NCI-H2029 (cell line): ENCODE measurements at places on chromosomes 7 and 10.
A peak's percentile ranks its signal among the peaks of the same experiment; 100 is the strongest.

- no peak for DNase-seq
These were observed 112.8 kb upstream of the KMT2E start for GRCh38 chr7:104901240-104901619.

GRCh38 chr7:66669496-66669895 is 40.8 kb downstream of the KCTD7 start:
- no peak for DNase-seq

GRCh38 chr10:11685787-11686218 is 56.4 kb upstream of the ECHDC3 start:
- DNase-seq = peak; percentile 50

DNA sequence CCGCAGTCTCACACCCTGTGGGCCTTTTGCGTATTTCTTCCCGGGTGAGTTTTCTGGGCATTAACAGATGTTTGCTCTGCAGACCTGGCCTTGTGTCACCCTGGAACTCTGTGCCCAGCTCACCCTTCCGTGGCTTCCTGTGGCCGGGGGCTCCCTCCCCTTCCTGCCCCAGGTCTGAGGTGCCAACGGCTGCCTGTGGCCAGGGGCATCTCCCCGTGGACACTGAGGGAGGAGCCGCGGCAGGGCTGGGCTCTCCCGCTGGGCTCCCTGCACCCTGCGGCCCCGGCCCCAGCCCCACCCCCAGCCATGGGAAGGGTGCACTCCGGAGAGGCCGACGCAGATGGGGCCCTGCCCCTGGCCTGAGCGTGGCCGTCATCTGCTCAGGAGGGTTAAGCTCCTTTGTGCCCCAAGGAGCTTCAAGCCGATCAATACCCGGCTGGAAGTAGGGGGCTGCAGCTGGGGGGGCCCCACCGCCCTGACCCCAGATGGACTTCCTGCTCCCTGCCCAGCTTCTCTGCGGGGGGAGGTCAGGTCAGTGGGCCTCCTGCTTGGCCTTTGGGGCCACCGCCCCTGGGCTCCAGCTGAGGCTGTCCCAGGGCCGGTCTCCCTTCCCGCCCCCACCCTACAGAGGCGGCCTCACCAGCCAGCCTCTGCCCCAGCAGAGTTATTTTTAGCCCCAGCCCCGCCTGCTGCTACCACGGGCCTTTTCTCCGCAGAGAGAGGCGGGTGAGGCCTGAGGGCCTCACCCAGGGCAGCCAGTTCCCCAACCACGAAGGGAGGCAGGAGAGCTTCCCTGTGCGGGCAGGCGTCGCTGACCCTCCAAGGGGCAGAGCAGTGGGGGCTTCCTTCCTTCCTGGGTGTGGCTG is 24.2 kb downstream of the PWWP2B start:
- DNase-seq = no peak

DNA sequence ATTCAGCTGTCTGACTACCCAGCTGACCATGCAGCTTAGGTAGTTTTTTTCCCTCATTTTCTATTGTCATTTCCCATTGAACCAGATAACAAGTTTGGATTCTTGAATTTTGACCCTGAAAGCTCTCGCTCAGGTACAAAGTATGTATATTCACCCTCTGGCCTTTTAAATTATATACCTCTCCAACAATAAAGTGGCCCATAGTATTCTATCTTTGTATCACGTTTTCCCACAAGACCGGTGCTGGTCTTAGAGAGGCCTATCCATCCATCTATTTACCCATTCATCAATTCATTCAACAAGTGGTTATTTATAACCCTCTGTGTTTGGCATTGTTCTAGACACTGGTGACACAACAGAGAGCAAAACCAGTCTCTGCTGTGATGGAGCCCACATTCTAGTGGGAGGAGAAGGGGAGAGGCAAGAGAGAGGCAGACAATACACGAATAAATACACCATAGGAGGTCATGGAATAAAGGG is 35.2 kb upstream of the NPSR1 start:
- no peak for DNase-seq

DNA sequence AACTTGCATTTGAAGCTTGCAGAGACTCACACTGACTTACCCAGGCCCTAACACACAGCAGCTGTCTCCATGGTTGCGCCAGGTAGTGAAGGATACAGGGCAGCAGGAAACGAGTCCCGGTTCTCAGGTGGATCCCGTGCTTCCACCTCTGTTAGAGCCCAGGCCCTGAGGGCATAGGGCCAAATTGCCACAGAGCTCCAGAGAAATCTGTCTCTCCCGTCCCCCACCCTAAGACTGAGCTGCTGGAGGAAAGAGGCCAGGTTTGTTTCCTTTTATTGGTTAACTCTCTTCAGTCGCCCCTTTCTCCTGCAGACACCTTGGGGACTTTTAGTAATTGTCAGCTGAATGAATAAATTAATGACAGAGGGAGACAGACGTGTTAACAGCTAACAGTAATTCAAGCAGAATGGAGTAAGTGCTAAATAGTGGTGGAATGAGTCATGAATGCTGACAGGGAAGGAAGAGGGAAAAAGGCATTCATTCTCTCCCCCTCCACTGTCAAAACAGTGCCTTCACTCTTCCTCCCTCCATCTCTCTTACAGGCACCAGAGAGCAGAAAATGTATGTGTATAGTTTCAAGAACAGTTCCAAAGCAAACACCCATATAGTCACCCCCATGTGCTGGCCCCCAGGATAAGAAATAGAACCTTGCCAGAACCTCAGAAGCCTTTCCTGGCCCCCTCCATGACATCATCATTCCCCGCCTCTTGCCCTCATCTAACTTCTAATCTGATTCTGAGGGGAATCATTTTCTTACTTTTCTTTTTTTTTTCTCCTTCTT is 16.8 kb upstream of the DLG5 start:
- peak; percentile 8 for DNase-seq

GRCh38 chr7:39248692-39249090 is 271.0 kb downstream of the POU6F2 start:
- no peak for DNase-seq

DNA sequence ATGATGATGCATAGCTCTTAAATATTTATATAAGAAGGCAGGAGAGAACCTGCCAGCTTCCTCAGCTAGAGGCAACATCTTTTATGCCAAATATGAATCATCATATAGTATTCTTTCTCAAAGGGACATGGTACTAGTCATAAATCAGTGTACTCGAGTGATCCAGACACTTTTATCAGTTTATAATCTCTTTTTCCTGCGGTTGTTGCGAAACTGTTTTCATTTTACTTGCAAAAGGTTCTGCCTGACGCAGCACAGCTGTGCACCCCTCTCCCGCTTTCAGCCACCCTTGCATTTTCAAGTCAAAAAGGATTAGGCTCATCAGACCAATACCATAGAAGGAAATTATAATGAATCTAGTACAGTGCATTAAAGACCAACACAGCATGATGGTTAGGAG is 332.3 kb upstream of the PRKCQ start:
- DNase-seq = no peak

DNA sequence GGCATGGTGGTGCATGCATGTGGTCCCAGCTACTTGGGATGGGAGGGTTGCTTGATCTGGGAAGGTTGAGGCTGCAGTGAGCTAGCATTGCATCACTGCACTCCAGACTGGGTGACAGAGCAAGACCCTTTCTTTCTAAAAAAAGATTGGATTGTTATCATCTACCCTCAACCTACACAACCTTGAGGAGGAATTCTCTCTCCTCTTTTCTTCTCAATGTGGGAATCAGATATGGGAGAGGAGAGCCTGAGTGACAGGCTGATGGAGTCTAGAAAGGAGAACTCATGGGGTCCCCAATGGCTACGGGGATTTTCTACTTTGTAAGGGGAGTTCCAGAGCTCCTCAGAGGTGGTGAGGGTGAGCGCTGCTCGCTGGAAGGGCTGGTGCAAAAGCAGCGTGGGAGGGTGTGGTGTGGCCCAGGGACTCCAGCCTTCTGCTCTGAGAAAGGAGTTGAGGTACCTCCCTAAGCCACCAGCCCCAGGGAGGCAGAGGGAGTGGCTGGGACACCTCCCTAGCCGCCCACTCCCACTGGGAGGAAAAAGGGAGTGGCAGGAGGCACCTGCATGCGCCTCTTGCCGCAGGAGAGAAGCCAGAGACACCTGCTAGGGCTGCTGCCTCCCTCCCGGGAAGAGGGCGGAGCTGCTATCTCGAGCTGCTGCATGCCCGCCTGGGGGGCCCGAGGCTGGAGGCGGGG is 48.4 kb downstream of the GATA3 start:
- DNase-seq = no peak

GRCh38 chr7:23242935-23243334 is 3.6 kb upstream of the GPNMB start:
- no peak for DNase-seq

- no peak for DNase-seq
These were observed 27.0 kb downstream of the PPP1R3A start for GRCh38 chr7:113891828-113892227.
